ENCODE measurements at places on chromosomes 16 and 17.

DNA sequence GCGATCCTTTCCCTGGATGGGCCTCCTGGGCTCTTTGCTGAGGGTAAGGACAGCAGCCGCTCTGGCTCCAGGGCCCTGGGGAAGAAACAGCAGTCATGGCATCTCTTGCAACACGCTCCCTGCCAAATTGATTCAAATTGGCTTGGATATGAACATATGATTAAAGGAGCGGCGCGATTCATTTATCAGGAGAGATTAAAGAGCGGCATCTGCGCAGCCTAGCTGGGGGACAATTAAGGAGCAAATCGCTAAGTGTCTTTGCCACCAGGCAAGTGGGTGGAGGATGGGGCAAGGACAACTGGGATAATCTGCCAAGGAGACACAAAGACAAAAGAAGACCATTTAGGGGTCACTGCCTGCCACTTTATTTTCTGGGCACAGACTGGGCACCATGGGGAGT is 27.8 kb downstream of the PIPOX start:
- DNase-seq: peak; percentile 14

DNA sequence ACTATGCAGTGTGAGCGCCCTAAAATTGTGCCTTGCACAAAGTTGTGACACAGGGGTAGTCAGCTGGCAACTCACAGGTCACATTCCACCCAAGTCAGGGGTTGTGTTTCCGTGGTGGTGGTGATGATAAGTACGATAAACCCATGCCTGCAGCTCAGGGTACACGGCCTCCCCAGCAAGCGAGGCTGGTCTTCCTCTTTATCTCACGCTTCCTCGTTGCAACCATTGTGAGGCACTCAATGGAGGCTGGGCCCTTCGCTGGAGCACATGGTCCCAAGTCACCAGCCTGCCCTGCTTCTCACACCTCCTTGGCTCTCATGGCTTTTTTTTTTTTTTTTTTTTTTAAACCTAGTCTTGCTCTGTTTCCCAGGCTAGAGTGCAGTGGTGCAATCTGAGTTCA is 307.5 kb downstream of the CPPED1 start:
- DNase-seq: no peak

GRCh38 chr17:72264682-72265405 is 144.0 kb downstream of the SOX9 start:
- no peak for DNase-seq

GRCh38 chr16:1983544-1984346 is at the start of gene GFER:
TSS of gene GFER (plus strand) at chr16:1984193. CDS start at chr16:1984219, 26 bp downstream.
- DNase-seq: peak; percentile 93

DNA sequence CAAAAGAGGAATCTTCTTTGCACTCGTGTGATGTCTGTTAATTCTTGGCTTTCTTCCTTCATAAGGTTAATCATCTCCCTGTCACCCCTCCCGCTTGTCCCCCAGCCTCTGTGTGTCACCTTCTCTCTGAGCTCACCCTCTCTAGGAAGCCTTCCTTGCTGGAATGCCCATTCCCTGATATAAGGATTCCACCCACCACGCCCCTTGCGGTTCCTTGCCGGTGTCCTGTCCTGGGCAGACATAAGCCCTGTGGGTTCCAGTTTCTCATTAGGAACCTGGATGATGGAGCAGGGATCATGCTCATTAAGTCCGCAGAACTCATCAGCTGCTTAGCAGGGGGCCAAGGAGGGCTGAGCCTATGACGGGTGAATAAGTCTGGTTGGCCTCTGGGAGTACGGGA is 559.3 kb downstream of the MAF start:
- no peak for DNase-seq

GRCh38 chr17:77196251-77196650 is 55.5 kb downstream of the SEC14L1 start:
- no peak for DNase-seq

DNA sequence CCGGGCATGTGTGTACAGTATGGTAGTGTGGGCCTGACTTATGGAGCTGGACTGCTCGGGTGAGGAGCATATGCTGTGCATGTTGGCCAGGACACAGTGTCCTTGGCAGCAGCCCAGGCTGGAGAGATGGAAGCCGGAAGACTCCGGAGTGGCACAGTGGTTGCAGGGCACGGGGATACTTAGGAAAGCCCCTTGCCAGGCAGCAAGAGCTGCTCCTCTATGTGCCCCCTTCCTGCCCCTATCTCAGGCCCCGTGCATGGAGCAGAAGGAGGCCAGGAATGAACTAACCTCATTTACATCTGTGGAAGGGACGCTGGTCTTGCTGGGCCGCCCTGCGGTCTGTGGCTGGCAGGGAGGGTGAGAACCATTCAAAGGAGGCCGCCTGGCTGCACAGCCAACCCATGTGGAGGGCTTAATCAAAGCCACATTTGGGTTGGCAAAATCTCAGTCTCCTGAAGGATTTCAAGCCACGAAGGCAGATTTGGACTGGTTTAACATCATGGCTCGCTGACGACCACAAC is 32.2 kb upstream of the RCVRN start:
- no peak for DNase-seq

DNA sequence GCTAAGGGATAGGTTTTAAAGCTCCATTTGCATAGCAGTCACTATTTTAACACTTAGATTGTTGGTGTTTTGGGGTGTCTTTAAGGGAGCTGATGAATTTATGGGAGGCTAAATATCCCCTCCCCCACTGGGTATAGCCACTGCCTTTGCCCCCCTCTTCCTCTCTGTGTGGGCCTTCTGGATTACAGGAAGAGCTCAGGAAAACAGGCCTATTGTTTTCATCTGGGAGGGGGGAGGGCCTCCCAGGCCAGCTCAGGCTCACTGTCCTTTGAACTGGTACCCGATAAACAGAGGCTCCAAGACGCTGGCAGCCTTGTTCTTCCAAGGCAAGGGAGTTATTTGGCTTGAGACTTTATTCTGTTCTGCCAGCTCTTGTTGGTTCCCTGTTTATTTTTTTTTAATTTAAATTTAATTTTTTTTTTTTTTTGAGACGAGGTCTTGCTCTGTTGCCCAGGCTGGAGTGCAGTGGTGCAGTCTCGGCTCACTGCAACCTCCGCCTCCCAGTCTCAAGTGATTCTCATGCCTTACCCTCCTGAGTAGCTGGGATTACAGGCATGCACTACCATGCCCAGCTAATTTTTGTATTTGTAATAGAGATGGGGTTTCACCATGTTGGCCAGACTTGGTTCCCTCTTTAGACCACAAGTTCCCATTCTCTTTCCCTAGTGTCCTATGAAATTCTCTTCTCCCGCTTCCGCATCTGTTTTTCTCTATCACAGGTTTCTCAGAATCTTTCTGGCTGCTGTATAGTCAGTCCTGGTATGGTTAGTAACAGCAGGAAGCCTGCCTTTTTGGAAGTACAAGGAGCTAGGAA is 25.1 kb downstream of the MINK1 start:
- DNase-seq: no peak

GRCh38 chr17:58269557-58270291 is 11.0 kb downstream of the MPO start:
- DNase-seq: no peak

GRCh38 chr17:80845863-80846671 is 145.6 kb upstream of the CHMP6 start:
- DNase-seq: no peak

DNA sequence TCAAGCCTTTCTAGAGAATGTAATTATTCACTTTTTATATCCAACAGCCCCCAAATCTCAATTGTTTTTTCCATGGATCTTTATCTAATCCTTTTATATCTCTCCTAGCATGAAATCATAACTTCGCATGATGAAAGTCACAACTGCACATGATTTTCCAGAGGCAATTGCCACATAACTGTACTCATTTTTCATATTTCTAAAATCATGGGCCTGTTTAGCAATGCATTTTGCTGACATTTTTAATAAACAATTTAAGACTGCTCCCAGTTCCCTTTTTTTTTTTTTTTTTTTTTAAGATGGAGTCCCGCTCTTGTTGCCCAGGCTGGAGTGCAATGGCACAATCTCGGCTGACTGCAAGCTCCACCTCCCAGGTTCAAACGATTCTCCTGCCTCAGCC is 83.5 kb downstream of the VMP1 start:
- DNase-seq: peak; percentile 22

- DNase-seq: no peak
These were observed 21.1 kb downstream of the HELZ start for GRCh38 chr17:67223924-67224323.

- DNase-seq: peak; percentile 53
These were observed 21.2 kb downstream of the CDC42EP4 start for GRCh38 chr17:73290399-73291259.
